ENCODE measurements at places on chromosomes 1 and 21.
A peak's percentile ranks its signal among the peaks of the same experiment; 100 is the strongest.

- DNase-seq = no peak
Observed at GRCh38 chr1:154742606-154743005, 127.5 kb downstream of the KCNN3 start.

- DNase-seq = no peak
Observed at GRCh38 chr1:111127923-111128643, 11.8 kb downstream of the DRAM2 start.

DNA sequence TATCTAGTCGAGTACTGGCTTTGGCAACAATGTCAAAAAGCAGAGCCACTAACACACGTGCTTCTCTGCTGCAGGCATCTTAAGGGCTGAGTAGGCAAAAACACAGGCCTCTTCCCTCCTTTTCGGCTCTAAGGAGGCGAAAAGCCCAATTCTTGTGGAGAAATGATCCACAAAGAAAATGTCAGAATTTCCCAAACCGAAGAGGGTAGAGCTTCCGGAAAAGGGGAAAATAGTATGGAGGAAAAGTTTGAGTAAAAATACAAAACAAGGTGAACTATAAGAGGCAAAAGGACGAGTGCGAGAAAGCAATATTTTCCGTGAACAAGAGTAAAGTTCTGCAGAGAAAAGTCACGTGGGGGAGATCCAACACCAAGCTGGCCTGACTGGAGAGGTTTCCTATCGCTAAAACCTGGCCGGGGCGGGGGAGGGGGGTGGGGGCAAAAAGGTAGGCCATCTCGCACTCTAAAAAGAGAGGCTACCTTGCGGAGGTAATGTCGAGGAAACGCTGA, 551 bp downstream of the ZRANB2 start:
- DNase-seq = no peak

- no peak for DNase-seq
Observed at GRCh38 chr1:208455821-208456220, 211.6 kb upstream of the PLXNA2 start.

GRCh38 chr1:10768552-10768951, 27.9 kb downstream of the CASZ1 start:
- no peak for DNase-seq

DNA sequence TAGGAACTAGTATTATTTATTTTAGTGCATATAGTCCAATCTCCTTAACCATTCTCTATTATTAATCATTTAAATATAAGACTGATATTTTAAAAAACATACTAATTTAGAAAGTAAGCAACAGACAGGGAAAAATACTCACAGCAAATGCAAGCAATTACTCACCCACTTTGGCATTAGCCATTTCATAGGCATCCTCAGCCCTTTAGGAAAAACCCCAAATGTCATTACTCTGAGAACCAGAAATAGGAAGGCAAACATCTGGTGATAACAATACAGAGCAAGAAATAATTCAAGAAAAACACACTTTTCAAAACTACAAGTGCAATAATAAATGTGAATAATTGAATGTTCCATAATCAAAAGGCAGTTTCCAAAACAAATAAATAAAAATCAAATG, 545.1 kb downstream of the PLPP3 start:
- no peak for DNase-seq

DNA sequence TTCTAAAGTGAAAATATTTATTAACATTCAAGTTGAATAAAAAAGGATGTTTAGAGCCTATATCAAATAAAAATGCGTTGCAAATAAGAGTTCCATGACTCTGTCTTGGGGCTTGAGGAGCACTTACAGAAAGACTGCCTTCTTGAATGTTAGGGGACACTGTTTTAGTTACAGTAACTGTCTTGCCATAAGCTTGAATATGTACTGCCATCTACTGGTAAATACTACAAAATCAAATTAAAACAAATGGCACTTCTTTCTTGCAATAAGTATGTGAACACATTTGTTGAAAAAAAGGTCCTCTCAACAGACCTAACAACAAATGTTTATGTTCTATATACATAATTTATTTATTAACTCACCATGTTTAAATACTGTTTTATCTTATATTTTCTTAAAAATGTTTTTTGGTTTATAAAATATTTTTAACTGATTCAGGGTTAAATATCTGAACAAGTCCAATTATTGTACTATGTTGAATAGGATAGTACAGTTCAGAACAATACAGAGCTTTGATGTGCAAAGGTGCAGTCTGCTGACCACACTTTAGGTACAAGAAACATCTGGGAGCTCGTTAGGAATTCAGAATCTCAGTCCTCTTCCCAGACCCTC, 199.5 kb downstream of the LRRIQ3 start:
- DNase-seq = peak; percentile 72
